Lung microvascular endothelial cell (primary cell): ENCODE measurements at places on chromosomes 5 and 9. TPM values are rescaled to one million over a fixed set of nuclear protein-coding genes. Genes with fewer than 3 reads are reported as not detected.

The WHRN gene
- 0.20 and 0.22 TPM in 2 replicates for total RNA-seq

- no peak for DNase-seq
Measured at GRCh38 chr9:111016016-111016415, 22.3 kb downstream of the LPAR1 start.

GRCh38 chr5:33439905-33440481 is 772 bp upstream of the TARS1 start:
- DNase-seq, result peak; percentile 37

- DNase-seq, result no peak
Measured at GRCh38 chr5:138064526-138064925, 19.3 kb upstream of the WNT8A start.

DNA sequence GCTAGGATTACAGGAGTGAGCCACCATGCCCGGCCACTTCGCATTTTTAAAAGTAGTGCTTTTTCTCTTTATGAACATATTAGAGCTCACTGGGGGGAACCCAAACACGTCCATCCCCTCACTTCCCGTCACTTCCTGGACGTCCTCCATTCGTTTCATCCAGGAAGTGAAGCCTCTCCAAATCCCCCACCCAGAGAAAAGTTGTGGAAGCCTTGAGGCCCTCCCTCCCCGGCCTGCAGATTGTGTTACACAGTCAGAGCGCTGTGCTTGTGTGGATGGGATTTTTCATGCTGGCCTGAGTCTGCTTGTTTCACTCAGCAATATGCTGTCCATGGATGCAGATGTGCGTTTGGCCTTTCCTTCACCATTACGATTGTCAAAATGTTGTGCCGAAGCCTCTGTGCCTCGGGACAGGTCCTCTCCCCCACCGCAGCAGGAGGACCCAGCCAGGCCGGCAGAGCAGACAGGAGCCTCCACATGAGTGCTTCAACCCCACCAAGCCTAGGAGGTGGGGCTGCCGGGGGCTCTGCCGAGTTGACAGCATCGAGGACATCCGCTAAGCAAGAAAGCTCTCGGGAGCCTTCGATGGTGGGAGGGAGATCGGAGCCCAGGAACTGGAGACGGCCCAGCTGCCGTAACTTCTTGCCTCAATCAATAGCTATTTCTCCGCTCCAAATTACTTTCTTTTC is 121.6 kb upstream of the PPP1R26 start:
- no peak for DNase-seq

DNA sequence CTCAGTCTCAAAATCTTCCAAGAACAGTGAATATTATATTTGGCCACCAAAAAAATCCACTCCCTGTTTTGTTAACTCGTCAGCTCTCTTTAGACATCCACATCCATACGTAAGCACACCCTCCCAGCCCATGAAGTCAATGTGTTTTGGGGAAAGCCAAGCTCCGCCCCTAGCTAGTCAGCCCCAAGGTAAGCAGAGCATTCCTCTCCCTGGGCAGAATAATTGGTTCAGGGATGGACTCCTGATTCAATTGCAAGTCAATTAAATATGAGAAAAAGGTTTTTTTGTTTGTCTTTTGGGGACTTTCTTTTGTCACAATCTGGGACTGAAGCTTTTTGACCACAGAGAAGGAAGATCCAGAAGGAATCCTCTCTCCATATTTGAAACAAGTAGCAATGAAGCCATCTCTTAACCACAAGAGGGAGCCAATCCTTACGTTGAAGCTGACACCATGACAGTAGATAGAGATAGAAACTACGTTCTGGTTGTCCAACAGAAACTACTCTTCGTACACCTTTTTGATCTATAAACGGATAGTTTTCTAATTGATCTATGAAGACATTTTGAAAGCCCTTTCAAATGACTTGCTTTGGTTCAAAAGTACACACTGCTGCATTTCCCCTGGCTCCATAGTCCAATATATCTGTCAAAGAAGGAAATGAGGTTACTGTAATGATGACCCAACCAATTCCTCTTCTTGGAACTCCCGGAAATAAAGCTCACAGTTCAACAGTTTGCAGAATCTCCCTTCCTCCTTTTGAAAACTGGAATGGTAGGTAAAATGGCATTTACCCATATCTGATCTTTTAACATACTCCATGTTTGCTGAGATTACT is 166.4 kb downstream of the TLE1 start:
- peak; percentile 78 for DNase-seq

DNA sequence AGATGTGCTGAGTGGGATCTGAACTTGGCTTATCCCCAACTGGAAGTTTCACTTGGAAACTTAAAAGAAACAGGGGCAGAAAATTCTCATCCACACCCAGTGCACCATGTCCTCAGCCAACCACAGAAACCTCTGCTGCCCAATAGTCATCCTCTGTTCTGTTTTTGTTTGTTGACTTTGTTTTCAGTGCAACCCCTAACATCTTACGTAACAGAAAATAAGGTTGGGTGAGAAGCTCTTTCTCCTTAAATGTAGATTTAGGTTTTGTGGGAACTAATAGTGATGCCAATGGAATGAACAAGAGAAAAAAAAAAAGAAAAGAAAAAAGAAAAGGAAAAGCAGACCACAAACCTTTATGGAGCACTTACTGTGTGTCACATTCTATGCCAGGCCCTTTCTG is 262.8 kb downstream of the PAPPA start:
- DNase-seq, result no peak

DNA sequence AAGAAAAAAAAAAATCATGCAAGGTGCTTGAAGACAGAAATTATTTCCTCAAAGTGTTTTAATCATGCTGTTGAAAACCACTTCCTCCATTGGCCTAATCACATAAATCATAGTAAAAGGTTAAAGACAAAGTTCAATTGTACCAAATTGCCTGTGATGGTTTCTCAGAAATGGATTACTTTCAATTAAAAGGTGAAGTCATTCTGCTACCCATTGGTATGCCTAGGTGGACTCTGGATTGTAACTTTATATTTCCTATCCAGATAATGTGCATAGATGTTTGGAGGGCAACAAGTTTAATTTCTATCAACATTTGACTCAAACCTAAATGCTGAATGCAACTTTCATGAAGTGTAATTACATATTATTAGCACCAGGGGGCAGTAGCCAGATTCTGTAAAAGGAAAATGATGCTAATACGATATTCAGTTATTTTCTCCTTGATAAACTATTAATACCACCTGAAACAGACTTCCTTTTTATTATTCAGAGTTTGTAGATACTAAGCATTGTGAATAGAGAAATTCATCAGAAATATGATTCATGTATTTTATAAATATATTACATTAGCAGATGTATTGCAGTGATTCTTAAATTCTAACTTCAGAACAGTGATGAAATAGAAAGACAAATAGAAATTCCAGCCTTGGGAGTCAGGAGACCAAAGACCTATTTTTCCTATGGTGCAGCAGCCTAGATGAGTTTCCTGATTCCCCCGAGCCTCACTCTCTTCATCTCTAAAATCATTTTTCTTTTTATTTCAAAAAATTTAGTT is 148.2 kb downstream of the CAAP1 start:
- peak; percentile 56 for DNase-seq

DNA sequence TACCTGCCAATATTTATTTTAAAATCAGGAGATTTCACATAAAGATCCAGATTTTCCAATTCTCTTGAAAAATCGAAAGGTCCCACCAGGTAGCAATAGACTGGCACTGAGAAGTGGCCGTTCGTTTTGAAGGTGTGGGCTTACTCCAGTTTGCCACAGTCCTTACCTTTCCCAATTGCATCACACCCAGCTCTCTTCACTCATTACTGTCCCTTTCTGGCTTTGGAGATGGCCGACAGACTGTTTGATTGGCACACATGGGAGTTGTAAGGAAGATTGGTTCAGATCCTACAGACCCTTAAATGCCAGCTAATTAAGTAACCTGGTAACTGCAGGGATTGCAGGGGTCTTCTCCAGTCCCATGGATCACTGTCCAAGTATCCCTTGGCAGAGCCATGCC is 68.7 kb upstream of the LARP1 start:
- DNase-seq, result no peak

GRCh38 chr9:96085491-96086143 is 210.1 kb downstream of the ERCC6L2 start:
- no peak for DNase-seq

DNA sequence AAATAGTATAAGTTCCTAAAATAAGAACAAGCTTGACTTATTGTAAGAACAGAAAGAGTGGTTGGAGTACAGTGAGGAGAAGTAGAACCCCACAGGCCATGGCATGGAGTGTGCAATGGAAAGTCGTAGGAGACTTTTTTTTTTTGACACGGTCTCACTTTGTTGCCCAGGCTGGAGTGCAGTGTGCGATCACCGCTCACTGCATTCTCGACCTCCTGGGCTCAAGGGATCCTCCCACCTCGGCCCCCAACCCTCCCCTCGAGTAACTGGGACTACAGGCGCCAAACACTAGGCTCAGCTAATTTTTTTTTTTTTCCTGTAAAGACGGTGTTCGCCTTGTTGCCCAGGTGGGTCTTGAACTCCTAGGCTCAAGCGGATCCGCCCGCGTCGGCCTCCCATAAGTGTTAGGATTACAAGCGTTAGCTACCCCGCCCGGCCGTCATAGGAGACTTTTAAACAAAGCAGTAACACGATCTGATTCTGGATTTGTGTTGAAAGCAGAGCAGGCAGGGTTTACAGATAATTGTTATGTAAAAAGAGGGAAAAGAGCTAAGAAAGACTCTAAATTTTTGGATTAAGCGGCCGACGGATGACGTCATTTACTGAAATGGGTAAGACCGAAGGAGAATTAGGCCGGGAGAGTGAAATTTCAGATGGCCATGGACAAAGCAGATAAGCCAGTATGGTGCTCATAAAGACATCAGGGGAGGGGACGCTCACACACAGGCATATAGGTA is 752 bp downstream of the TSTD2 start:
- no peak for DNase-seq

GRCh38 chr5:74021126-74021525 is 395.1 kb downstream of the ARHGEF28 start:
- DNase-seq, result no peak

DNA sequence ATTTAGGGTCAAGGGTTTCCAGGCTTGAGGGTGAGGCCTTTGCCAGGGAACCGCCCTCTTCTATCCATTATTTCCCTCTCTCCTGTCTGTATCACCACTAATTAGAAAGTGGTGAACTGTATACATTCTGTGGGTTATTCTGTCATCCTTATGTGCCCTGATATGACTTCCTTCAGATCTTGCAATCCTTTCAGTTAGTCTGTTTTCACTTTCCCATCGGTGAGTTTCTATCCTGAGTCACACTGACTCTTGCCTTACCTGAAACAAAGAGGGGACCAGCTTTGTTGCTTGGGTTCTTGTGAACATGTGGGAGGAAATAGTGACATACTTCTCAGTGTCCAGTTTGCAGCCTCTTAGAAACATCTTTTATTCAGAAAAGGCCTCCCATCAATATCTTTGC is 205.4 kb upstream of the GHR start:
- no peak for DNase-seq

DNA sequence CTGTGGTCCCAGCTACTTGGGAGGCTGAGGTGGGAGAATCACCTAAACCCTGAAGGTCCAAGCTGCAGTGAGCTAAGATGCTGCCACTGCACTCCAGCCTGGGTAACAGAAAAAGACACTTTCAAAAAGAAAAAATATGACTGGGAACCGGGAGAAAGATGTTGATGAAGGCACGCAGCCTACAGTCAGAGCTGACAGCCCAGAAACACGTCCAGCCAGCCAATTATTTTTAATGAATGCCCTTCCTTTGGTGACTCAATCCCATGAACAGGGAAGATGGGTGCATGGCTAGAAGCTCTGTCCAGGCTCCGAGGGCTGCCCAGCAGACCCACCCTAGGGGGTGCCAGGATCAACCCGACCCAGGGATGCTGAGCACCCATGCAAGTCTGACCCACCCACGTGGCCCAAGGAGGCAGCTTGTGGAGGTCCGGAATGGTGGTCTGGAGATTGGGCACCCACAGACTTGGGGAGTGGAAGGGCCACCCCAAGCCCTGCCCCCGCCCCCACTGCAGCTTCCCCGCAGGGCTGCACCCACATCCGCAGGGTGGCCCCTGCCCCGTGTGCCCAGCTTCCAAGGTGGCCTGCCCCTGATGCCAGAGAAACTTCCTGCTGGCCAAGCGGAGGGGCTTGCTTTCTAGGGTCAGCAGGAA is 51.0 kb downstream of the ADAMTS2 start:
- DNase-seq, result no peak
